ENCODE measurements at places on chromosomes 2 and 18.

DNA sequence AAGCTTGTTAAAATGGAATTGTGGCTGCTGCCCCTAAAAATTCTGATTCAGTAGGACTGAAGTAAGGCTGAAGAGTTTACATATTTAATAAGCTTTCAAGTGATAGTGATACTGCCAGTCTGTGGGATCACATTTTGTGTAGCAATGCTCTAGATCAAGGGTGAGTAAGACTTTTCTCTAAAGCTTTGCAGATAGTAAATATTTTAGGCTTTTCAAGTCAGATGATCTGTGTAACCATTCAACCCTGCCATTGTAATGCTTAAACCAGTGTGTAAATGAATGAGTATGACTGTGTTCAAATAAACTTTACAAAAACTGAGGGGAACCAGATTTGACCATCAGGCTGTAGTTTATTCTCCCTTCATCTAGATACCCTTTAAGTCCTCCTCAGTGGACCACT is 92.7 kb downstream of the PIK3C3 start:
- no peak for DNase-seq

DNA sequence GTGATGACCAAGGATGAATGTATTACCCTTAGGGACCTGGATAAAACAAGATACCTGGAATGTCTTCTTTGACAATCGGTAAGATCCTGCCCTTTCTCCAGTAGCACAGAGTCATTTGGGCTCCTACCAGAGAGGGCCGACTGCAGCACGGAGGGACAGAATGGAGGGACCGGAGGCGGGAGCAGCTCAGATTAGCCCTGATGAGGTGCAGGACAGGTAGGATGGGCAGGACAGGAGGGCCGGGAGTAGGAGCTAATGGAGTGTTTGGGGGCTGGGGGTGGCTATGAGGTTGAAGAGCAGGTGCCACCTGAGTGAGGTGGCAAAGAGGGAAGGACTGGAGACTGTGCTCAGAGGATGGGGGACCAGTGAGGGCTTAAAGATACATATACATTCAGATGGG is 9.9 kb upstream of the PRELID3A start:
- peak; percentile 6 for DNase-seq

- no peak for DNase-seq
These were observed 10.2 kb upstream of the ITGA4 start for GRCh38 chr2:181446985-181447384.

GRCh38 chr18:3931013-3931315 is 481.0 kb downstream of the TGIF1 start:
- DNase-seq: no peak

- no peak for DNase-seq
These were observed 96.4 kb downstream of the CDCA7 start for GRCh38 chr2:173451118-173451517.

- no peak for DNase-seq
These were observed 72.7 kb downstream of the TMEM247 start for GRCh38 chr2:46552079-46552478.

DNA sequence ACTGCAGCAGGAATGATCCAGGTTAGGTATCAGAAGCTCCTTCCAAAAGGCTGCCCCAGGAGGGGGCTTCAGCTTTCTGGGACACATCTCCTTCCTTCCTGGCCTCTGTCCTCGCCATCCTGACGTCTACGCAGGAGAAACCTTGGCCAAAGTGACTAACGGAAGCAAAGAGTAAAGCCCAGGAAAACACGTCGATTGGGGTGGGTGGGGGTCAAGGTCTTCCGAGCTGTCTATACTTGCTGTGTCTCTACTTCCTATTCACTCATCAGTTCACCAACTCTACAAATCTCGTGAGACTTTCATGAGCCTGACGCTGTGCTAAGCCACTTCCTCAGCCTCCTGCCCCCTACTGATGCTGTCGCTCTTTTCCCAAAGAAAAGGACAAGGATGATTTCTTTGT is 212.6 kb downstream of the TNS1 start:
- no peak for DNase-seq

DNA sequence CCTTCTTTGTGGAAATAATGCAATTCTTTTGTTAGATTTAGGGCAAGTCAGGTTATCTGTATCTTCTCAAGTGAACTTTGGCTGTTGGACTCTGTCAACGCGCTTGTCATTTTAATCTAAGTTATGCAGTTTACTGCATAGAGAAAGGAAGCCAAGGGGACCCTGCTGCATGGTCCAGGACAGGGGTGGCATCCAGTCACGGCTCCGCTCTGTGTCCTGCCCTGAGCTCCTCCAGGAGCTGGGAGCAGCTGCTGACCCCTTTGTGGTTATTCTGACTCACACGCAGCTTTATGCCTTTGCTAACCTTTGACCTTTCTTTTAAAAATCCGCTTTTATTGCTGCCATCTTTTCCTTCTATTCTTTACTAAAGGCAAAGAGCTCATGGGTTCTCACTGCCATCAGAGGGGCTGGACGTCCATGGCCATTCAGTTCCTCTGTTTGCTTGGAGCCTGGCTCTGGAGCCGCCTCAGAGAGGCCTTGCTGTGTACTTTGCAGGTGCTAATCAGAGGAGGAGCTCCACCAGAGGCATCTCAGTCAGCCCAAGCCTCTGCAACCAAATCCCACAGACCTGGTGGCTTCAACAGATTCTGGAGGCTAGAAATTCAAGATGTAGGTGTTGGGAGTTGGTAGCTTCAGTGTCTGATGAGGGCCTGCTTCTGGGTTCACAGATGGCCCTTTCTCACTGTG is 39.3 kb downstream of the SNTG2 start:
- no peak for DNase-seq

GRCh38 chr18:46481847-46482245 is 175.2 kb downstream of the LOXHD1 start:
- DNase-seq: no peak

GRCh38 chr2:126664639-126665038 is 8.7 kb downstream of the GYPC start:
- no peak for DNase-seq

- peak; percentile 21 for DNase-seq
These were observed 104.4 kb upstream of the STK17B start for GRCh38 chr2:196275646-196276352.

DNA sequence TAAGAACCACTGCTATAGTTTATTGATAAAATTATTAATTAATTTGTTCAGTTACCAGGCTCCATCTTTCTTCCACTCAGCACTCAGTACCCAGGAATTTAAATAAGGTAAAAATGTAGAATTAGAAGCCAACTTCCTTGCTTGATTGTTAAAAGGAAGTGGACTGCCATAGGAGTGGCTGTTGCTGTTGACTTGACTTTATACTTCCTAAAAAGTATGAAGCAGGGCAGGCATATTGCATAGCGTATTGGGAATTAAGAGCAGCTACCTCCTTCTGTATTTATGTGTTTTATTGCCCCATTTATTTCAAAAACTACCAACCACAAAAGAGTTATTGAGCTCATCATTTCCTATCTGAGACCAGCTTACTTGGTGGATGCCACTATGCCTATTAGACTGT is 27.9 kb downstream of the PSMD1 start:
- no peak for DNase-seq

GRCh38 chr18:43277164-43277600 is at the start of gene SYT4:
TSS of gene SYT4 (minus strand) at chr18:43277490. CDS start at chr18:43277281, 209 bp downstream.
- peak; percentile 1 for DNase-seq
